Activated CD8-positive, alpha-beta memory T cell treated with anti-CD3 and anti-CD28 coated beads, Interleukin-2, amount 10 ng/mL, durations not matched to agents 7 days and 5 days (primary cell): ENCODE measurements at places on chromosomes 4 and X. TPM values are rescaled to one million over a fixed set of nuclear protein-coding genes. Genes with fewer than 3 reads are reported as not detected.

GRCh38 chr4:67292636-67293035 is 252.7 kb downstream of the CENPC start:
- no peaks in the 10 kb centered on the region for H3K4me1 ChIP-seq
- H3K27ac ChIP-seq, result no peak overlapping the region
- H3K27me3 ChIP-seq, result no peaks in the 10 kb centered on the region
- no peak overlapping the region for H3K4me3 ChIP-seq
- no peak for DNase-seq

- H3K4me3 ChIP-seq, result no peak overlapping the region
- H3K27me3 ChIP-seq, result peaks cover 4% of the 10 kb centered on the region
- no peaks in the 10 kb centered on the region for H3K4me1 ChIP-seq
- no peaks in the 10 kb centered on the region for H3K36me3 ChIP-seq
Observed at GRCh38 chr4:145348291-145348690, 133.4 kb upstream of the SMAD1 start.

DNA sequence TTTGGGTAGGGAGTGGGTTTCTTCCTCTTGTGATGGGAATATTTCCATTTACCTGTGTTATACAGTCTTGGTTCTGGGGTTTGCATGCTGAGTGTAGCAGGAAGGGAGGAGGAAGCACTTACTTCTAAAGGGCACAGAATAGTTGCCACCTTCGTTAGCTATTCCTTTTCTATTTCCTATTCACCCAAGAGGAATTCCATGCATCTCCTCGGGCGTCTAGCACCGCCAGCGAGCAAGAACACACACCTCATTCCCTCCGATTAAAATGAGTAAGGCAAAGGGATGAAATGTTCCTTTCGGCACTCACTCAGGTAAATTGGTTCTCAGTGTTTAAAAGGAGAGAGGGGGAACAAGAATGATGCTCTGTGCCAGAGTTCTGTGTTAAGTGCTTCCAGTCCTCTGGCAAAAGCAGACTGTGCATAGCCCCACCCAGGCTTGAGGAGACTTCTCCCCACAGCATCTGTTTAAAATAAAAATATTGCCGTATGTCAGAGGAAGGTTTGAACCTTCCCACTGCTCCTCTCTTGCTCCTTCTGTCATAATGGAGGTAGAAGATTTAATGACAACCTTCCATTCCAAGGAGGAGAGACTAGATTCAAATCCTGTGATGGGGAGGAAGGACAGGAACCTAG is 351.4 kb downstream of the PTTG2 start:
- peaks cover 44% of the 10 kb centered on the region for H3K27me3 ChIP-seq
- H3K27ac ChIP-seq, result no peak overlapping the region
- H3K36me3 ChIP-seq, result peaks cover 12% of the 10 kb centered on the region
- no peak overlapping the region for H3K4me3 ChIP-seq
- DNase-seq, result no peak

GRCh38 chr4:124907881-124908280 is 195.3 kb upstream of the ANKRD50 start:
- H3K4me1 ChIP-seq, result no peaks in the 10 kb centered on the region
- no peaks in the 10 kb centered on the region for H3K36me3 ChIP-seq
- DNase-seq, result no peak
- no peak overlapping the region for H3K27ac ChIP-seq

- H3K36me3 ChIP-seq, result no peaks in the 10 kb centered on the region
- no peaks in the 10 kb centered on the region for H3K27me3 ChIP-seq
- H3K4me1 ChIP-seq, result no peaks in the 10 kb centered on the region
Observed at GRCh38 chr4:7790999-7791398, 148.7 kb downstream of the AFAP1 start.

Gene PPAT
- total RNA-seq, result 41.4 TPM

Gene ZFP92
- 1.7 TPM for total RNA-seq
